ENCODE measurements at places on chromosomes 16 and 17.
A peak's percentile ranks its signal among the peaks of the same experiment; 100 is the strongest.

- DNase-seq, result no peak
Observed at GRCh38 chr16:86294535-86295196, 215.7 kb upstream of the FOXF1 start.

DNA sequence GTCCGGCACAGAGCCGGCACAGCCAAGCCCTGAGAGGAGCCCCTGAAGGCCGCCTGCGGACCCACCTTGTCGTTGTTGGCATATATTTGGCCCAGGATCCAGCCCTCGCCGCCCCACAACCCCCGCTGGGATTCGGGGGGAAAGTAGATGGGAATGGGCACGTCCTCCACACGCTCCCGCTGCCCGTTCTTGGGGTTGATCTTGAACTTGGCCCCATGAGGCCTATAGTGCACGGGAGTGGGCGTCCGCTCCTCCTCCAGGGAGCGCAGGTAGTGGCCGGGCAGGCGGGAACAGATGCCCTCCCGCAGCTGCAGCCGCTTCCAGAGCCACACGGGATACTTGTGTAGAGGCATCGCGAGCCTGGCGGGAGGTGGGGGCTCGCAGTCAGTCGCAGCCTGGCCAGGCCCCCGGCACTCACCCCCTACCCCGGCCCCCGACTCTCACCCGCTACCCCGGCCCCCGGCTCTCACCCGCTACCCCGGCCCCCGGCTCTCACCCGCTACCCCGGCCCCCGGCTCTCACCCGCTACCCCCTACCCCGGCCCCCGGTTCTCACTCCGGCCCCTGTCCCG, 387 bp downstream of the MRPL28 start:
- no peak for DNase-seq

- DNase-seq, result no peak
Observed at GRCh38 chr16:65200857-65201256, 79.0 kb upstream of the CDH11 start.

DNA sequence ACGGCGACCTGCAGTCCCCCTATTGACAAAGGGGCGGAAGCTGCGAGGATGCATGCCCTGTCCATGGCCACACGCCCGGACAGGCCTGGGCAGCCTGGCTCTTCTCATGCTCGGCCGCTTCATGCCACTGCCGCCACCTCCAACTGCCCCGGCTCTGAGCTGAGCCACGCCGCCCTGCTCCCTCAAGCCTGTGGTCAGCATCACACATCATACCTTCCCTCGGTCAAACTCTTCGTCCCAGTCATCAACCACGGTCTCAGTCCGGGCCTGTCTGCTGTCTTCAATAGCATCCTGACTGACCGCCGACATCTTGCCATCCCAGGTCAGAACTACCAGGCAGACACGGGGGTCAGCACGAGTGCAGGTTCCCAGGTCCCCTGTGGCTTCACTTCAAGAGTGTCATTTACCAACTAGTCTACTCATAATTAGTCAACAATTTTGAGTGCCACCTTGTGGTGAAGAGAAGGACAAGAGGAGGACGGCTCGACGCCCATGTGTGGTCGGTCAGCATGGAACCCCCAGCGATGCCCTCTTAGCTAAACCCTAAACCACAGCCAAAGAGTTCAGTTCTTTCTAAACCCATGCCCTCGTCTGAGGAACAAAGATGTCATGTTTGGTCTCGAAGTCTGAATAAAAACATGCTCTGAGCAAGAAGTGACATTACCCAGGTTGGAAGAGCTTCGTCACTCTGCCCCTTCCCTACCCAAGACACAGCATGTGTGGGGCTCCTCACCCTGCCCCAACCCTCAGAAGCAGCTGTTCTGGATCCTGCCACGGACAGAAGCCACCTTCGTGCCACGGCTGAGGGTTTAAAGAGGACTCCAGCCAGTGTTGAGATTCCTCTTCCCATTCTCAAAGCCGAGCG, 16.9 kb upstream of the CYTH1 start:
- no peak for DNase-seq

DNA sequence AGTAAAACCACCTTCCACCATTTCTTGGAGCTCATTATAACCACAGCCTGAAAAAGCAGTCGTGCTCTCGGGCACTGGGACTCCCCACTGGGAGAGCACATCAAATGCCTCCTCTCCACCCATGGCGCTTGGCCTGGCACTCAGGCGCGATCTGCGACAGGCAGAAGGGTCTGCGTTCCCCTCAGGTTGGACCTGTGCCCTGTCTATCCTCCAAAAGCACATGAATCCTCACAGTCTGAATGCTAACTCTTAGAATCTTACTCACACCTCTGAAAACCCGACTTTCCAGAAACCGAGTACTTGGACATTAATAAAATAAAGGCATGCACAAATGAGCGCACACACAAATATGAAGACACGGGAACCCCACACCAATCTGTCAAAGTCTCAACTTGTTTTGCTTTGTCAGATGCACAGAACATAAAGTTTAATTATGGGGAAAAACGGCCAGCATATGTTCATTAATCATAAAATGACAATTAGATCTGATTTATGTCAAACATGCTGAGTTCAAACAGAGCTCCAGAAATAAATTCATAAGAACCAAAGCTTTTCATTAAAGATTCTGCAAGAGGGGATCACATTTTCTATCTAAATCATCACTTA, 20.5 kb upstream of the FAAP100 start:
- no peak for DNase-seq

DNA sequence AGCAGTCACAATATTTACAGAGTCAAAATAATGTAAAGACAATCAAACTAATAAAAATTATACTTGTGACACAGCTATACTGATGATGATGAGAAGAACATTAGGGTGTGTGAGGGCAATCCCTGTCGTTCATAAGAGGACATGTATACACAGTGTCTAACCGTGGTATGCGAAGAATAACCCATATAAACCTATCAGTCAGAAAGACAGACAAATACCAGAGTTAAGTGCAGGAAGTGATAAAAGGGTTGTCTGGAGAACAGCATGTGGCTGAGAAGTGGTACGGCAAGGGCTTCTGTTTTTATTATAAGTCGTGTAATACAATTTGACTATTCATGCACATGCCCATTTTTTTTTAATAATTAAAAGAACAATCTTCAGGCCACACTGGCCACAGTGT, 46.7 kb downstream of the LMF1 start:
- no peak for DNase-seq

DNA sequence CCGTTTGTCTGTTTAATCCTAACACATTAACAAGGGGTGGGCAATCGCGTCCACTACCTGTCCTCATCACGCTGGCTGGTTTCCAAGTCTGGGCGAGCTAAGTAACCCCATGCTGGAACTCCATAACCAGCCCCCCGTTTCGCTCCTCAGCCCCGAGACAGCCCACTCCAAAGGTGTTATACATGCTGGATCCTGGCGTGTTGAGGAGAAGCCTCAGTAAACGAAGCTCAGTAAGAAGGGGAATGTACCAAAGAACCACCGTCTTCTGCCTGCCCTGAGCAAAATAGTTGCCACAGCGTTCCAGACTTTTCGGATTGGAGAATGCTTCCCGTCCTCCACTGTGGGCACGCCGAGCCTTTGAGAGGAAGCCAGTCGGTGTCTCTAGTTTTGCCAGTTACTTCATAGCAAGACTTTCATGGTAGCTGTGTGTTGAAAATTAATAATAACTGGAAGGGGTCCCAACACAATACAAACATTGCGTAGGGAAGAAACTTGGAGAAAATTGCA, 16.1 kb upstream of the C17orf78 start:
- DNase-seq, result no peak

DNA sequence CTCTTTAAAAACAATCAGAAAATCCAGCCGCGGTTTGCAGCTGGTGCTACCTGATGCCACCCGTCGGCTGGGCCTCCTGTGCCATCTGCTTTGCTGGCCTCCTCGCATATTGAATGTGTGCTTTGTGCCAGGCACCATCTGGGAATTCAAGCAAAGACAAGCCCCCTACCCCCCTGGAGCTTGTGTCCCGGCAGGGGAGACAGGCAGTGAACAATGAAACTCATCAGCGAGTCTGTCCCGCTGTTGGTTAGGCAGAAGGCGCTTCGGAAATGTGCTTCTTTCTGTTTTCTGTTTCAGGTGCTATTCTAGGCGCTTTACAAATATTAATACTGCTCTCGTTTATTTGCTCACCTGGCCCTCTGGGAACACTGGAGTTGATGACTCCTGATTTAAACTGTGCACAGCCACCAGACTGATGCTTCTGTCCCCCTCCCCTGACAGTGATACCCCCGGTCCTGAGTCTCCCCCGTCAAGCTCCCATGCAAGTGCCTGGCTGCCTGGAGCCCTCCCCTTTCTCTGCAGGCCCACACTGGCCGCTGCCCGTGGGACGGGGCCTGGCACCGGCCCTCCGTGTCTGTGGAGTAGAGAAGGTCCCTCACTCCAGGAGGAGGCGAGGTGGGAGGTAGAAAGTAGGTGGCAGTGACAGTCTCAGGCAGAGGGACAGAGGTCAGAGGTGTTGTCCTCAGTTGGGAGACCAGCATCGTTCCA, 126.1 kb upstream of the PLCG2 start:
- DNase-seq, result peak; percentile 55

GRCh38 chr16:15422222-15422621, 12.2 kb upstream of the BMERB1 start:
- DNase-seq, result no peak

GRCh38 chr17:47915776-47916398, 19.9 kb downstream of the SP2 start:
- DNase-seq, result no peak

DNA sequence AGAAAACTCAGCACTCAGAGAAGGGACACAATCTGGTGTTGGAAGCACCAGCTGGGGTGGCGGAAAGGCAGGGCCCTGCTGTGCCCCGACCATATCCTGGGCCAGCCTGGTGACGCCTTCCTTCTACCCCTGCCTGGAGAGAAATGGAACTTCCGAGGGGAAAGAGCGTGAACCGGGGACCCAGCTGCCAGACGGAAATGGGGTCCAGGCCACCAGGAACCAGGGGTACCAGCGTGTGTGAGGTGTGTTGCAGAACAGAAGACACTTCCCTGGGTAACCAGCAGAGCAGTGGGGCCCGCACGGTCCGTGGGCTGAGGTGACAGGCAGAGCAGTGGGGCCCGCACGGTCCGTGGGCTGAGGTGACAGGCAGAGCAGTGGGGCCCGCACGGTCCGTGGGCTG, 6.8 kb downstream of the RAB40B start:
- DNase-seq, result no peak

DNA sequence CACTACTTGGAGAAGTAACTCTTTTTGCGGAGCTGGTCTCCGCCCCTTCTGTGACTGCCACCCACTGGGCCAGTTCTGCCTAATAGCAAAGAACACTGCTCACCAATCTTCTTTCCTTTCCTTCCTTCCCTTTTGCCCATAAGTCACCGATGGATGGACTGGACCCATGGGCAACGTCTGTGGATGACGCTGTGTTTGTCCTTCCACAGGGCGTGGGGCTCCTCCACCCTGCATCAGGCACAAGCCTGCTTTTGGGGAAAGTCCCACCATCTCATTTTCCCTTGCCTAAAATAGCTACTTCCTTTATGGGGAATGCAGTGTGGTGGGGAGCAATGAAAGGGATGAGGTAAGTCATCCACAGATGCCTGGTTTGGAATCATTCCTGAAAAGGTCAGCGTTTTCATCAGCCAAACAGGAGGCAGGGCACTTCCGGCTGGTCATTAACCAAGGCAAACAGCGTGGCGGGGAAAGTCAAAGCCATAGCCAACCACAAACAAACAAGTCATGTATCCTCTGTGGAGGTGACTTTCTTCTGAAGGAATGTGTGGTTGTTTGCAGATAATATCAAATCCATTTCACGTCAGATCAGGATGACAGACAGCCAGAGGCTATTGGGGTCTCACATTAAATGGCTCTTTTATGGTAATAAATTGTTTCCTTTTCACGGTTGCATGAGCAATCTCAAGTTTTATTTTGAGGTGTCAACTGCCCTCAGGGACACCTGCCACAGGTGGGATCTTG, 30.7 kb upstream of the MED9 start:
- peak; percentile 13 for DNase-seq

DNA sequence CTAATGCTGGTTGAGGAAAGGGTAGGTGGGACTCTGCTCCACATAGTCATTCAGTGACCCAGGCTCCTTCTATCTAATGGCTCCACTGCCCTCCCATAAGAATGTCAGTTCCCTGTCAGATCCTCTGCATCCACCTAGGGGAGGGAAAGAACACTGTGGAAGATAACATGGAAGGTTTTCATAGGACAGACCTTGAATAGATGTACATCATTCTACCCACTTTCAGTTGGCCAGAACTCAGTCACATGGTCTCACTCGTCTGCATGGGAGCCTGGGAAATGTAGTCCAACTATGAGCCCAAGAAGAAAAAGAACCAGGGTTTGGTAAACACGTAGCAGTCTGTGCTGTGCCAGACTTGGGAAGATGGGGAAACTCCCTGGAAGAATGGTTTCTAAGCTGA, 27.1 kb upstream of the SCNN1B start:
- DNase-seq, result no peak

DNA sequence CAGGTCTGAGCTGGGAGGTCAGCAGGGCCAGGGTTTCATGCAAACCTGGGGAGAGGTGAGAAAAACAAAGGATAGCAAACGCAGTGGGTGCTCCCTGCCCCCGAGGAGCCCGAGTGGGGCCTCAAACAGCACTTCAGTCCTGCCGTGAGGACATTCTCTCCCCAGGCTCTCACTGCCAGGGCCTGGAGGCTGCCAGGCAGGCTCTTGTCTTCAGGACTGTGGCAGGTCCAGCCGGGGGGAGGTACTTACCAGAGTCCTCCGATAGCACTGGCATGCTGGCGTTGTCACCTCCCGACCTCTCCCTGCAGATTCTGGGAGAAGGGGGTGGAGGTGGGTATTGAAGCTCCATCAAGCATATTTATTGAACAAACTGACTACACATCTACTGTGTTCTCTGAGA, 1.3 kb downstream of the MPP3 start:
- DNase-seq, result no peak

GRCh38 chr17:27321372-27321771, 27.5 kb downstream of the WSB1 start:
- DNase-seq, result no peak

DNA sequence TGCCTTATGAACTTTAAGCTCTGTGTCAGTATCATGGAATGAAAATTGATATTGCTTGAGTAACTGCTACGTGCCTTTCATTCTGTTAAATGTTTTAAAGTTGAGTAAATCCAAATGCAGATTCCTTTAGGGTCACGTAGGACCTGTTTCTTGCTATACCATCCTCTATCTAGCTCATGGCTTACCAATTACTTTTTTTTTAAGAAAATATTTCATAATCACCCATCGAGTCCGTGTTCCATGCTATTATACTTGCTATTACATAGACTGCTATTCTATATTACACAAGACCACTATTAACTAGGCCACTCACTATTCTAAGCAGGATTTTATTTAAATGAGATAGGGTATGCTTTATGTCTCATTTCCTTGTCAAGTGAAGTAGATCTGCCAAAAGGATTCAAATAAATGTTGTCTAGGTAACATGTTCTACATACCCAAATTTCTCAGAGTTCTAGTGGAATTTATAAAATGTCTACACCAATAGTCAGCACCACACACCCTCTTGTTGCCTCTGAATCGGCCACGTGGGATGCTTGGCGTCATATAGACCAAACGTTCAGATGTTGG, 11.9 kb downstream of the ANKFN1 start:
- DNase-seq, result no peak

- DNase-seq, result no peak
Observed at GRCh38 chr17:79301469-79301868, 226.8 kb downstream of the ENGASE start.

GRCh38 chr17:77366206-77366557, 225.4 kb downstream of the SEC14L1 start:
- DNase-seq, result no peak

- no peak for DNase-seq
Observed at GRCh38 chr16:4602331-4602730, 12.4 kb downstream of the UBALD1 start.

GRCh38 chr17:245611-246010, 64.2 kb upstream of the DOC2B start:
- no peak for DNase-seq

GRCh38 chr17:19317359-19318095, 45.0 kb downstream of the B9D1 start:
- no peak for DNase-seq

GRCh38 chr16:19864566-19864965, 20.1 kb downstream of the GPRC5B start:
- no peak for DNase-seq
